ENCODE measurements at places on chromosomes 13 and 19. TPM values are rescaled to one million over a fixed set of nuclear protein-coding genes. Genes with fewer than 3 reads are reported as not detected.
A peak's percentile ranks its signal among the peaks of the same experiment; 100 is the strongest.

ZNF728 gene
- total RNA-seq, result under 0.01 TPM

- peaks cover 15% of the 10 kb centered on the region for H3K4me1 ChIP-seq
- peaks cover 80% of the 10 kb centered on the region for H3K27me3 ChIP-seq
- peak; percentile 78 for DNase-seq
- peak overlapping the region; percentile 56 for H3K4me3 ChIP-seq
- H3K36me3 ChIP-seq, result no peaks in the 10 kb centered on the region
- no peak overlapping the region for H3K27ac ChIP-seq
These were observed 664 bp downstream of the ICAM5 start for GRCh38 chr19:10290357-10290875.

DNA sequence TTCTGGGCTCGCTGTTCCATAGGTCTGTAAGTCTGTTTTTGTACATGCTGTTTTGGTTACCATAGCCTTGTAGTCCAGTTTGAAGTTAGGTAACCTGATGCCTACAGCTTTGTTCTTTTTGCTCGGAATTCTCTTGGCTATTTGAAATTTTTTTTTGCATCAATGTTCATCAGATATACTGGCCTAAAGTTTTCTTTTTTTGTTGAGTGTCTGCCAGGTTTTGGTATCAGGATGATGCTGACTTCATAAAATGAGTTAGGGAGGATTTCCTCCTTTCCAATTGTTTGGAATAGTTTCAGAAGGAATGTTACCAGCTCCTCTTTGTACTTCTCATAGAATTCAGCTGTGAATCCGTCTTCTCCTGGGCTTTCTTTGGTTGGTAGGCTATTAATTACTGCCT, 397.8 kb upstream of the HTR2A start:
- H3K27me3 ChIP-seq, result no peaks in the 10 kb centered on the region
- no peaks in the 10 kb centered on the region for H3K4me1 ChIP-seq
- no peaks in the 10 kb centered on the region for H3K36me3 ChIP-seq
- DNase-seq, result no peak
- H3K4me3 ChIP-seq, result no peak overlapping the region

- H3K27ac ChIP-seq, result no peak overlapping the region
- H3K4me3 ChIP-seq, result no peak overlapping the region
- H3K36me3 ChIP-seq, result no peaks in the 10 kb centered on the region
- no peak for DNase-seq
- H3K27me3 ChIP-seq, result no peaks in the 10 kb centered on the region
- H3K4me1 ChIP-seq, result peaks cover 18% of the 10 kb centered on the region
These were observed 1.9 kb upstream of the RASA3 start for GRCh38 chr13:114134111-114134943.

TMPRSS9 gene
- total RNA-seq, result 1.1 TPM

GNA15 gene
- not detected for total RNA-seq

OR10H1 gene
- total RNA-seq, result not detected

IGFL3 gene
- total RNA-seq, result not detected

ATP12A gene
- under 0.01 TPM for total RNA-seq

BRME1 gene
- total RNA-seq, result 0.59 TPM

GRCh38 chr13:97567510-97568243, 133.7 kb downstream of the RAP2A start:
- H3K27me3 ChIP-seq, result no peaks in the 10 kb centered on the region
- H3K36me3 ChIP-seq, result no peaks in the 10 kb centered on the region
- no peaks in the 10 kb centered on the region for H3K4me1 ChIP-seq
- no peak overlapping the region for H3K27ac ChIP-seq

GZMM gene
- total RNA-seq, result under 0.01 TPM

- no peaks in the 10 kb centered on the region for H3K36me3 ChIP-seq
- H3K27ac ChIP-seq, result no peak overlapping the region
- DNase-seq, result no peak
These were observed 22.2 kb downstream of the SLC10A2 start for GRCh38 chr13:103044056-103044455.

PCDH17 gene
- total RNA-seq, result under 0.01 TPM

DNA sequence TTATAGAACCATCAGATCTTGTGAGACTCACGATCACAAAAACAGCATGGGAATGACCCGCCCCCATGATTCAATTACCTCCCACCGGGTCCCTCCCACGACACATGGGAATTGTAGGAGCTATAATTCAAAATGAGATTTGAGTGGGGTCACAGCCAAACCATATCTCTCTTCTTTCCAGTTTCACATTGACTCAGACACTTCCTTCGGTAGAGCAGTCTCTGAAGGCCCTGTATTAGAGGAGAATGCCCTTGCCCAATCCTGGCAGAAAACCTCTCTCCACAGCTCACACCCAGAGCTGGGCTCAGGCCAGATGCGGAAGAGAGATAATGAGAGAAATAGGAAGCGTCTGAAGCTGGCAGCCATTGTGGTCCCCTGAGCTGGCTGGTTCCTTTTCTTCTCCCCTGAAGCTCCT, 72.4 kb upstream of the CLDN10 start:
- H3K27ac ChIP-seq, result no peak overlapping the region
- no peaks in the 10 kb centered on the region for H3K36me3 ChIP-seq
- H3K4me3 ChIP-seq, result no peak overlapping the region
- H3K27me3 ChIP-seq, result peaks cover 11% of the 10 kb centered on the region
- H3K4me1 ChIP-seq, result peaks cover 12% of the 10 kb centered on the region
- no peak for DNase-seq

GRCh38 chr19:15220833-15221232, 11.4 kb downstream of the EPHX3 start:
- no peak overlapping the region for H3K4me3 ChIP-seq
- DNase-seq, result peak; percentile 65
- no peaks in the 10 kb centered on the region for H3K36me3 ChIP-seq
- no peak overlapping the region for H3K27ac ChIP-seq

DNA sequence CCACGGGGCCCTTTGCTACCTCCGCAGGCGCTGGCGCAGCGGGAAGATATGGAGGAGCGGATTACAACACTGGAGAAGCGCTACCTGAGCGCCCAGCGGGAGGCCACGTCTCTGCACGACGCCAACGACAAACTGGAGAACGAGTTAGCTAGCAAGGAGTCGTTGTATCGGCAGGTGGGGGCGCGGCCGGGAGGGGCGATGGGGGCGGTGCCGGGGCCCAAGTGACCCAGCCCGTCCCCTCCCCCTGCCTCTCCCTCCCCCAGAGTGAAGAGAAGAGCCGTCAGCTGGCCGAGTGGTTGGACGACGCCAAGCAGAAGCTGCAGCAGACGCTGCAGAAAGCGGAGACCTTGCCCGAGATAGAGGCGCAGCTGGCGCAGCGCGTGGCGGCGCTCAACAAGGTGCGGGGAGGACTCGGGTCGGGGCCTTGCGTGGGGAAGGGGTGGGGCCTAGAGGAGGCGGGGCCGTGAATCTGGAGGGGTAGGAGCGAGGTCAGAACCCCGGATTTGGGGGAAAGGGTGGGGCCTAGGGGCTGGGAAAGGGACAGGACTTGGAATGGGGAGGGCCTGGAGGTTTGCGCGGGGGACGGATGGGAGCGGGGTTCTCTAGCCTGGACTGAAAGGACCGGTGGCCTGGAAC, 13.7 kb downstream of the PPFIA3 start:
- H3K4me1 ChIP-seq, result no peaks in the 10 kb centered on the region
- H3K36me3 ChIP-seq, result no peaks in the 10 kb centered on the region
- no peak overlapping the region for H3K4me3 ChIP-seq
- H3K27me3 ChIP-seq, result no peaks in the 10 kb centered on the region

CBY2 gene
- total RNA-seq, result not detected

DNA sequence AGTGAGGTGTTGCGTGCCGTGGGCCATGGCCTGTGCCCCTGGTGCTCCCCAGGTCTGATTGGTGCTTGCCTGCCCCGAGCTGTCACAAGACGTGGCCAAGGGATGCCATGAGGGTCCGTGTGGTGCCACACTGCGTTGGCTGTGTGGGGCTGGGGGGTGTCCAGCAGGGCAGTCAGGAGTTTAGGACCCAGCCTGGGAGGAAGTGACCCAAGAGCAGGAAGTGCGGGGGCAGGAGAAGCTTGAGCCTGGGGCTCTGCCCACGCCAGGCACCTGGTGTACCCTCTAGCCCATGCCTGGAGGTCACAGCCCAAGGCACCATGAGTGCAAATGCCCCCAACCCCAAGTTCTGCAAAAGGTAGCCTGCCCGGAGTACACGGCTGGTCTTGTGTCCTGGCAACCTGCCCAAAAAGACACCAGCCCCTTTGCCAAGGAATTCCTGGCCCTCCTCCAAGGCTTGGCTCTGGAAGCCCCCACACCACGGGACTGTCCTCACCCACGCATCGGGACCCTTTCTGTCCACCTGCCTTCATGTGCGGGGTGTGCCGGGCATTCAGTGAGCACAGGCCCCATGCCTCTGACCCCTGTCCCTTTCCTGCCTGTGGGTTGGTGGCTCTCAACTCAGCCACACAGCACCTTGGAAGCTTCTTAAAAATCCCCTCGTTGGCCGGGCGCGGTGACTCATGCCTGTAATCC, 24.9 kb downstream of the MPND start:
- H3K36me3 ChIP-seq, result peaks cover 27% of the 10 kb centered on the region
- H3K4me3 ChIP-seq, result no peak overlapping the region
- H3K27ac ChIP-seq, result peak overlapping the region; percentile 51
- peaks cover 39% of the 10 kb centered on the region for H3K4me1 ChIP-seq

- H3K27me3 ChIP-seq, result no peaks in the 10 kb centered on the region
- H3K4me3 ChIP-seq, result peak overlapping the region; percentile 99
- H3K36me3 ChIP-seq, result peaks cover 14% of the 10 kb centered on the region
- H3K27ac ChIP-seq, result peak overlapping the region; percentile 74
- DNase-seq, result no peak
- H3K4me1 ChIP-seq, result peaks cover 21% of the 10 kb centered on the region
These were observed 1.4 kb downstream of the FZR1 start for GRCh38 chr19:3507371-3508120.

GRCh38 chr13:32905063-32905863, 111.0 kb upstream of the KL start:
- H3K36me3 ChIP-seq, result no peaks in the 10 kb centered on the region
- no peak overlapping the region for H3K4me3 ChIP-seq
- no peak overlapping the region for H3K27ac ChIP-seq
- H3K27me3 ChIP-seq, result no peaks in the 10 kb centered on the region

DNA sequence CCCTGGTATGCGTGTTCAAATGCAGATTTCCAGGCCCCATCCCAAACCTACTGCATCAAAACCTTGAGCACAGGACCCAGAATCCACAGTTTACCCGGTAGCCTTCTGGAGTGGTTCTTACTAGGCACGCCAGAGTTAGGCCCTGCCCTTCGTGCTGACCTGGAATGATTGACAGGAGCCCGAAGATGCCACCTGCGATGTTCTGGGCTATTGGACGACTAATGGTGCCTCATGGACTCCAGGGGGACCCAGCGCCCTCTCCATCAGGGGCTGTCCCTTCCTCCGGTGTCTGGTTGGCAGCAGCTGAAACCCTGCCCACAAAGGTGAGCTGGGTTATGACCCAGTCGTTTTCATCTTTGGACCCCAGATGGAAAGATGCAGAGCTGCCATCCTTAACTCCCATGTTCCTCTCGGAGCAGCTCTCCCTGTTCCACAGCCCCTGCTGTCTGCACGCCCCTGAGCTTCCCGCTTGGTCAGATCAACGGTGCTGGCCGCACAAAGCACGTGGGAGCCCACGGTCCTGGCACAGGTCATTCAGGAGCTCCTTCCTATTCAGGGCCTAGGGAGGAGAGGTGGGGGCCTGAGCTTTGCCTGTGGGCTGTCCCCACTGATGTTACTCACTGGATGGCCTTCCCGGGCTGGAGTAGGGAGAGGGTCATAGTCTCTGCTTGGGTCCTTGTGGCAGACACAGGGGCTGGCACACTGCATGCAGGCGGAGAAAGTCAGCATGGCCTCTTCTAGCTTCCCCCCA, 65.8 kb downstream of the GPR12 start:
- no peaks in the 10 kb centered on the region for H3K27me3 ChIP-seq
- H3K4me3 ChIP-seq, result no peak overlapping the region
- H3K4me1 ChIP-seq, result peaks cover 2% of the 10 kb centered on the region
- H3K36me3 ChIP-seq, result peaks cover 3% of the 10 kb centered on the region
- DNase-seq, result no peak

GRCh38 chr19:27972291-27973040, 1240.5 kb downstream of the UQCRFS1 start:
- no peak overlapping the region for H3K4me3 ChIP-seq
- no peaks in the 10 kb centered on the region for H3K4me1 ChIP-seq
- H3K36me3 ChIP-seq, result no peaks in the 10 kb centered on the region

GRCh38 chr19:57357406-57357805, 5.9 kb upstream of the TRAPPC2B start:
- H3K27ac ChIP-seq, result no peak overlapping the region
- peaks cover 2% of the 10 kb centered on the region for H3K4me1 ChIP-seq

DNA sequence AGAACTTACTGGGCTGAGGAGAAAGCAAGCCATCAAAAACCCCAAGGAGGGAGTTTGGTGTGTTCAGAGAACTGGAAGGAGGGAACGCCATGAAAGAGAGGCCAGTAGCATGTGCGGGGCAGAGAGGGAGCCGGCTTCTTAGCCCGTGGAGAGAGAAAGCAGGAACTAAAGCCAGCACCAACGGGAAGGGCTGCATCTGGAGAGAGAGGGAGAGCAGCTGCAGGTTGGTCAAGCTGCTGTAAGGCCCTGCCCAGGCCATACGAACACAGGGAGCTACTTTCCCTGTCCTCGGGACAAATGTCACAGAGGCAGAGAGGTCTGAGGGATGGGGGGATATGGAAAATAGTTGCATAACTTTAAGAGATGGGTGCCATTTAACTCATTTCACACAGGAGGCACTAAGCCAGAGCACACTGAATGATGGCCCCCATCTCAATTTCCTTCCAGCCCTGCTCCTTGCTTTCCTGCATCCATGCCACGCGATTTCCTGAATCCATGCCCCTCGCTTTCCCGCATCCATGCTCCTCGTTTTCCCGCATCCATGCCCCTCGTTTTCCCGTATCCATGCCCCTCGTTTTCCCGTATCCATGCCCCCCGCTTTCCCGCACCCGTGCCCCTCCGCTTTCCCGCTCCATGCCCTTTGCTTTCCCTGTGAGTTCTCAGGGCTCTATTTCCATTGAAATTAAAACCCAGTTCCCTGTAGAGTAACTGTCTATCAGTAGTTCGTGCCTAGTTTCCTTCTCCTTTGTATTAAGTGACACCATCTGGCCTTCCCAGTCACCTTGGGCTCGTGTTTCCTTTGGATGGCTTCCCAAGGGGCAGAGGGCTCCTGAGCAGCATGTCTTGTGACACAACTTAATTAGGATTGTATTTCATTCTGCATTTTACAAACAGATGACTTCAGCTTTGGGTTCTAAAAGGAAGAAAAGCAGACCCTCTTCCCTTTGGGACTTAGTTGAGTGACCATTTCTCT, 31.5 kb upstream of the TPT1 start:
- H3K27ac ChIP-seq, result no peak overlapping the region
- H3K27me3 ChIP-seq, result no peaks in the 10 kb centered on the region
- peaks cover 18% of the 10 kb centered on the region for H3K4me1 ChIP-seq
- peaks cover 5% of the 10 kb centered on the region for H3K36me3 ChIP-seq

DNA sequence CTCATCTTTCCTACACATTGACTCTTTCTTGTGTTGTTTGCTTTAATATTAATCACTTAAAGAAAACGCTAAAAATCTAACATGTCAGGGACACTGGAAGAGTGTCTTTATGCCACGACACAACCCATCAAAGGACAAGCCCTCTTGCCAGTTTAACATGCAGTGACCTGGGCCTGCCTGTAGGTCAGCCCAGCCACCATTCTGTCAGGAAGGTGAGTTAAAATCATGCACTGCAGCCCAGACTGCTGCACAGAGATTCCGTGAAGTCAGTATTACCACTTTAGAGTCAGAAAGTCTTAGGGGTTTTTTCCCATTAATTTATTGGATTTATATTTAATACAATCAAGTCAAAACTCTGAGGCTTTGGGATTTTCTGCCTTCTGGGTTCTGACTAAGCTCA, 58.0 kb downstream of the TNFRSF19 start:
- no peak for DNase-seq
- peaks cover 16% of the 10 kb centered on the region for H3K36me3 ChIP-seq
- H3K27ac ChIP-seq, result no peak overlapping the region
- peaks cover 8% of the 10 kb centered on the region for H3K4me1 ChIP-seq
- H3K4me3 ChIP-seq, result no peak overlapping the region

All from osteoblast (primary cell).